MCF 10A (cell line): ENCODE measurements at places on chromosomes 12 and 14. TPM values are rescaled to one million over a fixed set of nuclear protein-coding genes. Genes with fewer than 3 reads are reported as not detected.

SYCP3 gene
- total RNA-seq: not detected in 2 replicates

GRIP1 gene
- total RNA-seq: 8.2 and 8.8 TPM in 2 replicates

COL2A1 gene
- 0.12 TPM in 1 of 2 replicates, not detected in the other for total RNA-seq

TSPAN11 gene
- total RNA-seq: not detected in 2 replicates

- H3K27me3 ChIP-seq: no peaks in the 10 kb centered on the region
- no peak for DNase-seq
- no peaks in the 10 kb centered on the region for H3K4me1 ChIP-seq
- no peak overlapping the region for H3K27ac ChIP-seq
- no peak overlapping the region for H3K4me3 ChIP-seq
Observed at GRCh38 chr12:64598831-64599230, 11.5 kb upstream of the RASSF3 start.

DNA sequence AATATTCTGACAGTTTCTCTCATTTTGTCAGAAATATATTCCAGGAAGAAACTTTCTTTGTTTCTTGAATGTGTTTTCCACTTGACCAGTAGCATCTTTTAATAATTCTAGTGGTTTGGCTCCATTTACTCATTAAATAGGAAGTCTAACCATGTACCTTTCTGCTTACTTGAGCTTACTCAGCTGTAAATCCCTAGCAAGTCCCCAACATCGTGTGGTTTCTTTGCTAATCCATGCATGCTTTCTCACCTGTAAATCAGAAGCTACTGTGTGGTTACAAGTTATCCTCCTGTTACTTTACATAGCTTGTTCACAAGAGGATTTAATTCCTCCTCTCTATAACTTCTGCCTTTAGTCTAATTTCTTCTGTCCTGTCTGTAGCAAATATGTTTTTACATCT lies 227.7 kb downstream of the FSCB start:
- no peaks in the 10 kb centered on the region for H3K36me3 ChIP-seq
- DNase-seq: no peak
- no peak overlapping the region for H3K27ac ChIP-seq

- no peak overlapping the region for H3K27ac ChIP-seq
- H3K4me3 ChIP-seq: no peak overlapping the region
- peaks cover 22% of the 10 kb centered on the region for H3K27me3 ChIP-seq
- DNase-seq: no peak
Observed at GRCh38 chr12:63325757-63326156, 174.8 kb upstream of the AVPR1A start.

GRCh38 chr14:72472845-72473244 lies 421.1 kb downstream of the DPF3 start:
- no peak overlapping the region for H3K4me3 ChIP-seq
- DNase-seq: no peak
- H3K27ac ChIP-seq: no peak overlapping the region
- peaks cover 6% of the 10 kb centered on the region for H3K27me3 ChIP-seq
- H3K4me1 ChIP-seq: peaks cover 12% of the 10 kb centered on the region

- no peaks in the 10 kb centered on the region for H3K27me3 ChIP-seq
- H3K27ac ChIP-seq: peak overlapping the region; percentile 86
- DNase-seq: peak; percentile 23
- H3K4me3 ChIP-seq: no peak overlapping the region
Observed at GRCh38 chr12:78746001-78746400, 118.6 kb upstream of the SYT1 start.

- no peaks in the 10 kb centered on the region for H3K27me3 ChIP-seq
- H3K4me1 ChIP-seq: peaks cover 10% of the 10 kb centered on the region
- DNase-seq: no peak
- H3K36me3 ChIP-seq: peaks cover 16% of the 10 kb centered on the region
Observed at GRCh38 chr12:101714877-101715444, 17.5 kb downstream of the CHPT1 start.

- H3K27me3 ChIP-seq: no peaks in the 10 kb centered on the region
- no peaks in the 10 kb centered on the region for H3K4me1 ChIP-seq
- no peak overlapping the region for H3K27ac ChIP-seq
- DNase-seq: no peak
Observed at GRCh38 chr14:20350860-20351259, 7.4 kb downstream of the PARP2 start.

GRCh38 chr12:6534695-6534944 lies 303 bp downstream of the GAPDH start:
- H3K27ac ChIP-seq: peak overlapping the region; percentile 95
- H3K4me1 ChIP-seq: peaks cover 38% of the 10 kb centered on the region
- H3K27me3 ChIP-seq: no peaks in the 10 kb centered on the region
- H3K4me3 ChIP-seq: peak overlapping the region; percentile 88

GRCh38 chr14:103724116-103724515 lies 8.5 kb downstream of the ZFYVE21 start:
- no peaks in the 10 kb centered on the region for H3K27me3 ChIP-seq
- peaks cover 22% of the 10 kb centered on the region for H3K36me3 ChIP-seq
- DNase-seq: no peak
- H3K4me1 ChIP-seq: peaks cover 17% of the 10 kb centered on the region

GRCh38 chr14:93861836-93862235 lies 65.3 kb upstream of the FAM181A start:
- no peak for DNase-seq
- H3K4me1 ChIP-seq: no peaks in the 10 kb centered on the region

- peaks cover 19% of the 10 kb centered on the region for H3K4me1 ChIP-seq
- H3K27ac ChIP-seq: no peak within 1 kb of the TSS
- no peak within 1 kb of the TSS for H3K4me3 ChIP-seq
Observed at GRCh38 chr12:54364413-54364812, at the start of gene GPR84. Gene GPR84, minus strand, starts transcription at chr12:54364486. Its CDS starts 635 bp downstream, at chr12:54363851.

- peaks cover 7% of the 10 kb centered on the region for H3K27me3 ChIP-seq
- H3K4me3 ChIP-seq: no peak overlapping the region
- H3K36me3 ChIP-seq: no peaks in the 10 kb centered on the region
- H3K4me1 ChIP-seq: no peaks in the 10 kb centered on the region
- no peak for DNase-seq
- no peak overlapping the region for H3K27ac ChIP-seq
Observed at GRCh38 chr12:53995378-53996239, 4.4 kb upstream of the HOXC9 start.

- H3K27ac ChIP-seq: no peak overlapping the region
- no peaks in the 10 kb centered on the region for H3K36me3 ChIP-seq
- H3K4me3 ChIP-seq: no peak overlapping the region
- peaks cover 42% of the 10 kb centered on the region for H3K27me3 ChIP-seq
- H3K4me1 ChIP-seq: no peaks in the 10 kb centered on the region
- DNase-seq: no peak
Observed at GRCh38 chr14:27727251-27727770, 1039.3 kb upstream of the FOXG1 start.
